Neural crest cell (in vitro differentiated cells): ENCODE measurements at places on chromosomes 11 and 22. TPM values are rescaled to one million over a fixed set of nuclear protein-coding genes. Genes with fewer than 3 reads are reported as not detected.

The APOL5 gene
- not detected in 2 replicates for total RNA-seq

The THY1 gene
- 75.4 and 90.3 TPM in 2 replicates for total RNA-seq

- no peak for DNase-seq
Measured at GRCh38 chr11:81647374-81647773, 1086.3 kb downstream of the FAM181B start.

DNA sequence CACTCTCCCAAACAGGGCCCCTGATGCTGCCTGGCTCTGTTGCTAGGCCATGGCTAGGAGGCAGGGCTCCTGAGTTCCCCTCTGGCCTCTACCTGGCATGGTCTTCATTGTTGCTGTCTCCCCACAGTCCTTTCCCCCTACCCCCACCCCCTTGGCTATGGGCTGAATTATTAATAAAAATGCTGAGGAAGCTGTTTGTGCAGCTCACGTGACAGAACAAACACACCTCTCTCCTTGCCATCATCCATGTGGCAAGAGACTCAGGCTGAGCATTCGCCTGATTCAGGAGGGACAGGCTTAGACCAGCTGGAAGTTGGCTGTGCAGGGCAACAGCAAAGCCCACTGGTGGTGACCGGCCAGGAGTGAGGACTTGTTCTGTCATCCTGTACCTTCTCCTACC is 4.2 kb upstream of the SYT7 start:
- no peak for DNase-seq

DNA sequence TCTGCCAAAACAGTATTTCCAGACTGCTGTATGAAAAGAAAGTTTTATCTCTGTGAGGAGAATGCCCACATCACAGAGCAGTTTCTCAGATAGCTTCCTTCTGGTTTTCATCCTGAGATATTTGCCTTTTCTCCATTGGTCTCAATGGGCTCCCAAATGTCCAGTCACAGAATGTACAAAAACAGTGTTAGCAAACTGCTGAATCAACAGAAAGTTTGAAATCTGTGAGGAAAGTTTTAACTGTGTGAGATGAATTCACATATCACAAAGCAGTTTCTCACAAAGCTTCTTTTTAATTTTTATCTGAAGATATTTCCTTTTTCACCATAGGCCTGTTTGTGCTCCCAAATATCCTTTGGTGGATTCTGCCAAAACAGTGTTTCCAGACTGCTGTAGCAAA is 207.2 kb upstream of the TRIM48 start:
- DNase-seq = no peak

The UPB1 gene
- 0.20 TPM in 1 of 2 replicates, not detected in the other for total RNA-seq

- no peak for DNase-seq
Measured at GRCh38 chr11:94000659-94001058, 20.5 kb upstream of the HEPHL1 start.

GRCh38 chr22:50524676-50525103 is 708 bp downstream of the SCO2 start:
- DNase-seq = no peak

DNA sequence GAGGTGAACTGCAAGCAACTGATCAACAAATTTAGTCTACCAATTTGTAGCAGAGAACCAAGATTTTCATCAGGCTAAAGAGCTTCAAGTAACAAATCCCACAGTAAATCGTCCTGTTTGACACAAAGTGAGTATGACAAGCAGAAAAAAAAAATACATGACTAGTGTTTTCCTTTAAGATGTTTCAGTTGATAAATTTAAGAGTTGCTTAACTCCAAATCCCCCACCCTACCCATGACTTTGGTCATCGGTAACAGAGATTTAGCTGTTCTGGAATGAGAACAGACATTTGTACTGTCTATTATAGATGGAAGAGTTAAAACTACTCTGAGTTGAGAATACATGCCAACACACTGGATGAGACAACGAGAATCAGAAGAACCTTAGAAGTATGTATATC is 165.0 kb upstream of the MTMR2 start:
- DNase-seq = no peak

GRCh38 chr11:77301510-77301909 is at the start of gene GDPD4:
GDPD4 (minus strand) TSS chr11:77301686; CDS start chr11:77285137, 16,549 bp downstream.
- no peak for DNase-seq

The PRR5L gene
- 6.6 and 7.7 TPM in 2 replicates for total RNA-seq

DNA sequence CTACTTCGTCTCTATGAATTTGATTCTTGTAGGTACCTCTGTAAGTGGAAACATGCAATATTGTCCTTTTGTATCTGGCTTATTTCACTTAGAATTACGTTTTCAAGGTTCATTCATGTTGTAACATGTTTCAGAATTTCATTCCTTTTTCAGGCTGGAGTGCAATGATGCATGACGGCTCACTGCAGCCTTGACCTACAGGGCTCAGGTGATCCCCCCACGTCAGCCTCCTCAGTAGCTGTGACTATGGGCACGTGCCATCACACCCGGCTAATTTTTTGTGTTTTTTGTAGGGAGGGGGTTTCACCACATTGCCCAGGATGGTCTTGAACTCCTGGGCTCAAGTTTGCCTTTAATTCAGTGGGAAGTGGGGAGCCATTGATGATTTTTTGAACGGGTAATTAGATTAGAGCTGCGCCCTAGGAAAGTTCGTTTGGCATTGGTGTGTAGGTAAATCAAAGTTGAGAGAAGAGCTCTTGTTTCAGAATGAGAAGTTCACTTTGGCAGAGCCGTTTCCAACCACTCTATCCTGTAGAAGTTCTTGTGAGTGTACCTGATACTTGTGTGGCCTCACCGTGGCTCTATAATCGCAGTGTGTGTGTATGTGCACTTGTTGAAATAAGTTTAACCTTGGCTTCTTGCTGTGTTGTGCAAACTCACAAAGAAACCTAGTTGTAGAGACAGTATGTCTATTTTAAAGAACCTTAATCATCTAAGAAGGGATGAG is 115.9 kb downstream of the NAV2 start:
- no peak for DNase-seq

- no peak for DNase-seq
Measured at GRCh38 chr22:24588381-24588756, 4.5 kb downstream of the LRRC75B start.

The MS4A6E gene
- not detected in 2 replicates for total RNA-seq

- no peak for DNase-seq
Measured at GRCh38 chr11:114109206-114110090, 49.9 kb downstream of the ZBTB16 start.

The HOATZ gene
- not detected in 2 replicates for total RNA-seq

The KCTD14 gene
- total RNA-seq = 1.4 and 1.6 TPM in 2 replicates

DNA sequence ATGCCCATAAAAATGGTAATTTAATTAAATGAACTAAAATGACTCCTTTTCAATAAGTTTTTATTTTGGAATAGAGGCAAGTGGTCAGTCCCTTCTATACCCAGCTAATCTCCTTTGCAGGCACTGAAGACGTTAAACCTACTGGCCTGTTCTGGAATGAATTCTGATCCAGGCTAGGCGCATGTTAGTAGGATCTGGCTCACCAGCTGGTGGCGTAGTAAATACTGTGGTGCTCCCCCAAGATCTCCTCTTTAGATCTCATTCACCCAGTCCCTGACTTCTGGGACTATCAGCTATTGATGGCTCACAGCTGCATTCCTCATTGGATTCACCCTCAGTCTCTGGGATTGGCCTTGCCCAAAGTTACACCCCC is 173.7 kb upstream of the DDI1 start:
- DNase-seq = no peak

GRCh38 chr11:26332572-26332915 is 614 bp downstream of the ANO3 start:
- DNase-seq = no peak

GRCh38 chr11:100956351-100956750 is 173.3 kb downstream of the PGR start:
- DNase-seq = no peak

GRCh38 chr11:4508886-4509285 is 26.4 kb downstream of the OR52K1 start:
- DNase-seq = no peak

GRCh38 chr22:46036558-46037408 is 59.8 kb upstream of the WNT7B start:
- DNase-seq = no peak

The SCGB1A1 gene
- total RNA-seq = not detected in 2 replicates

The IFITM10 gene
- total RNA-seq = 0.66 TPM in 1 of 2 replicates, not detected in the other

The PTPN5 gene
- total RNA-seq = 6.1 and 6.4 TPM in 2 replicates

DNA sequence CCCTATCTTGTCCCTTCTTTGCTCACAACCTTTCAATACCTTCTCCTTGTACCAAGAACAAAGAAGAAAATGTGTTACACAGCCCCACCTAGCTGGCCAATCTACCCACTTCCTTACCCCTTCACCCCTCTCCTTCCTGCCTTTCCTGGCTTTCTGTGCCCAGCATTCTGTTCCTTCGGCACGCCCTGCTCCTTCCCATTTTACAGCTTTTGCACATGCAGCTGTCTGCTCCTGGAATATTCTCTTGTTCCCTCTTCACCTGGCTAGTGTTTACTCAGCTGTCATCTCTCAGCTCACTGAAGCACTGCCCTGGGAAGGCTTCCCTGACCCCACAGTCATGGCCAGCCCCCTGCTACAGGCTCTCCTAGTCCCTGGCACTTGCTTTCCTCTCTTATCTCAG is 30.7 kb downstream of the SERPINH1 start:
- no peak for DNase-seq

- no peak for DNase-seq
Measured at GRCh38 chr22:27220339-27220738, 563.0 kb downstream of the MIAT start.

DNA sequence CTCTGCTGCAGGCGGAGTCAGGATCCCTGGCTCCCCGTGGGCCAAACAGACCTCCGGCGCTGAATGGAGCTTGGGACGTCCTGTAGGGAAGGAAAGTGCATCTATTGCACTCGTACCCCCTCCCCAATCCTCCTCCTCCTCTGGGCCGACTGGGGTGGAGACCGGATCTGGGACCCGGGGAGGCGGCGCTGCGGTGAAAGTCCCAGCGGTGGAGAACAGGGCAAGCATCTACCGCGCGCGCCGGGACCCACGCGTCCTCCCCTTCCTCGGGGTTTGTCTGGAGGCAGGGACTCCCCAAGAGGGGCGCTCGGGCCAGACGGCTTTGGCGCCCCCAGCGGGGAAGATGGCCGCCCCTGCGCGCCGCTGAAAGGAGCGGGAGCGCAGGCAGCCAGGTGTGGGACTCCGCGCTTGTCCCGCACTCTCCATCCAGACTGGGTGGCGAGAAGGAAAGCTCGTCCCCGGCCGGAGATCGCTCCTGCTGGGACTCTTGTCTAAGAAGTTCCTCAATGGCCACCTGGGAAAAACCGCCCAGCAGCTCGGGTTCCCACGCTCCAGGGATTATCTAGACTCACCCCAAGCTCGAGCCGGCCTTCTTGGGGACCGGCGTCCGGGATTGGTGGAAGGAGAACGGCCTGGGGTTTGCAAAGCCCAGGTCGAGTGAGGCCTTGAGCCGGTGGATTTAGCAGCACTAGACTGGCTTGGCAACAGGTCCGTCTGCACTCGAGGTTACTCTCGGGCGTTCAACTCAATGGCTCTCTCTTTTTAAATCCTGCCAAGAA is 718 bp downstream of the FADS2 start:
- peak; percentile 35 for DNase-seq

The TBX10 gene
- total RNA-seq = not detected in 2 replicates

- no peak for DNase-seq
Measured at GRCh38 chr11:47508240-47508957, 44.5 kb downstream of the CELF1 start.

The C11orf87 gene
- total RNA-seq = 0.20 and 0.21 TPM in 2 replicates

The IGLL1 gene
- total RNA-seq = not detected in 2 replicates

DNA sequence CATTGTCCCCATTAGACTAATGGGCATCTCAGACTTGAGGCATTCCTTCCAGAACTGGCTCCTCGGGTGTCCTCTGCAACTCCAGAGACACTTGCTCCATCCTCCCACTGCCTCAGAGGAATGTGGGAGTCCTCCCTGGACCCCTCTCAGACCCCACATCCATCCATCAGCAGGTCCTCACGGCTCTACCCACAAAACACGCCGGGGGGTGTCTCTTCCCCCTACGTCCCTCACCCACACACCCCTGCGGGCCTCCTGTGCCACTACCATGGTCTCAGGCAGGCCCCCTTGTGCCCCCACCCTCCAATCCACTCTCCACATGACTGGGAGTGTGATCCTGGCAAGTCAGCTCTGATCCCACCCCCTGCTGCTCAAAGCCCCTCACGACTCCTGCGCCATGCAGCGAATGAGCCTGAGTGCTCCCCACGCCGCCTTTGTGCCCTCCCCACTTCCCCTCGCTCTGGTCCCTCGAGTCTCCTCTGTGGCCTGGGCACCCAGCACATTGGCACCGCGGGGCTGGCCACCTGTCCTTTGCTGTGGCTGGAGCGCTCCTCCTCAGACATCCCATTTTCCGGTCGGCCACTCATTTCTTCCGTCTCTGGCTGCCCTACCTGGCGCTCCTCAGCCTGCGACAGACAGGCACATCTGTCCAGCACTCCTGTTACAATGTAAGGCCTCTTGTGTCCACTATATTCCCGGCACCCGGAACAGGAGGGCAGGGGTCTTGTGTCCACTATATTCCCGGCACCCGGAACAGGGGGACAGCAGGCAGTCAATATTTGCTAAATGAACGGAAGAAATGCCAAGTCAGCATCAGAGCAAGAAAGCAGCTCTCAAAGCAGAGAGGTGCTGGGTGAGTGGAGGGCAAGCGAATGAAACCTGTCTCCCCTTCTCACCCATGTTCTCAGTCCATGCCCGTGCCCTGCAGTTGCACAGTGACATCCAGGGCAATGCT is 14.2 kb upstream of the MOB2 start:
- DNase-seq = no peak

- DNase-seq = no peak
Measured at GRCh38 chr11:108500721-108501120, 2.5 kb upstream of the POGLUT3 start.

DNA sequence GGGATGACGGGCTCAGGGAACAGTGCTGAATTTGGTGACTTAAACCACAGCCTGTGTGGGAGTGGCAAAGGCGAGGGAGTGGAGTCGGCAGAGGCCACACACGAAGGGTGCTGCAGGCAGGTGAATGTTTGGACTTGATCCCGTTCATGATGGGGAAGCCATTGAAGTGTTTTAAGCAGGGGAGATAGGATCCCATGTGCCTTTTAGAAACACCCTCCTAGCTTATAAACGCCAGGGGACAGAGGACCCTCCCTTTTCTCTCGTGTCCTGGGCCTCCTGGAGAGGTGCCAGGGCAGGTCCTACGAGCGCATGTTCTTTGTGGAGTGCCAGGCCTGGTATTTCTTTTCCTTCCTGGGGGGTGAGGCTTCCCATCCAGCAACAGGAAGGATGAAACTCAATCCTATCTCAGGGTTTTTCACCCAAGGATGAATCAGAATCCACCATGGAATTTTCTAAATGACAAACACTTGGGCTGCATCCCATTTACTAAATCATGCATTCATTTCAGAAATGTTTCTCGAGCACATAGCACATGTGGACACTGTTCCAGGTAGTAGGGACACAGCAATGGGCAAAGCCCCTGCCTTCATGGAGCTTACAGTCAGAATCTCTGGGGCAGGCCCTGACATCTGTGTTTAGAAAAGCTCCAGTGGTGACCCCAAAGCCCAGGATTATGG is 59.6 kb downstream of the CHRDL2 start:
- DNase-seq = no peak

- DNase-seq = no peak
Measured at GRCh38 chr22:49068861-49069500, 758.7 kb downstream of the BRD1 start.

- DNase-seq = no peak
Measured at GRCh38 chr11:6202041-6202440, 3.0 kb downstream of the OR52W1 start.
